Adipocyte (in vitro differentiated cells): ENCODE measurements at places on chromosomes 6 and 20.

DNA sequence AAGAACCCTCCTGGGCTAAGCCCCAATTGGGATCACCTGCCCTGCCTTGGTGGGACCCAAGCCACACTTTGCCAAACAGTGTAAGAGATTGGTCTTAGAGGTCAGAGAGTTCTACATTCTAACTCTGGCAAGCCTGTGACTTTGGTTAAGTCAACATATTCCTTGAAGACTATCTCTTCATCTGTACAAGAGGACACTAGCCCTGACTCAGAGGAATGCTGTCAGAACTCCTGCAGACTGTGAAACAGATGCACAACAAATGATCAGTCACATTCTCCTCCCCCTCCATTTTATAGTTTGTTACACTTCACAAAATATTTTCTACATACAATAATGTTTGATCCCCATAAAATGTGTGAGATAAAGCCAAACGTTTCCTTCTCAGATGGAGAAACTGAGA, 91.7 kb upstream of the EPB41L1 start:
- DNase-seq = peak; percentile 35

DNA sequence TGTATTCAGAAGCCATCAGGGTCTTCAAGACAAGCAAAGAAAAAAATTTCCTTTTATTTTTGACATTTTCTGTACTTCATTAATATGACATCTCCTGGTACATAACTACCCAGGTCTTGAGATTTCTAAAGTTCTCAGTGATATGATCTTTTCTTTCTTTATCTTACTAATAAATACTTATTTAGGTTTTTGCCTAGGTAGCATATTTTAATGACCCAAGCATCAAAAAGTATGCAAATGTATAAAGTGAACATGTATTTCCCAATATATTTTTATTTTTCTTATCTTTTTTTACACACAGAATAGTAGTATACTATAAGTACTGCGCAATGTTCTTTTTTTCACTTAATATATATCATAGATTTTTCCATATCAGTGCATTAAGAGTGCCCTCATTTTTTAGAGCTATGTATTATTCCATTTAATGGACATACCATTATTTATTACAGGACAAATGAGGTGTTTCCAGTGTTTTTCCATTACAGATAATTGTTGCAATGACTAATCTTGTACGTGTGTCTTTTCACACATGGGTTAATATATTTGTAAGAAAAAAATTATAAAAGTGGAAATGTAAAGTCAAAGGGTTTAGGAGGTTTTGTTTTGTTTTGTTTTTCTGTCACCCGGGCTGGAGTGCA, 107.0 kb downstream of the KCNQ5 start:
- no peak for DNase-seq

GRCh38 chr20:60630609-60631008, 621.5 kb upstream of the CDH4 start:
- DNase-seq = no peak

- DNase-seq = no peak
These were observed 68.7 kb upstream of the RNF24 start for GRCh38 chr20:4084096-4084495.

DNA sequence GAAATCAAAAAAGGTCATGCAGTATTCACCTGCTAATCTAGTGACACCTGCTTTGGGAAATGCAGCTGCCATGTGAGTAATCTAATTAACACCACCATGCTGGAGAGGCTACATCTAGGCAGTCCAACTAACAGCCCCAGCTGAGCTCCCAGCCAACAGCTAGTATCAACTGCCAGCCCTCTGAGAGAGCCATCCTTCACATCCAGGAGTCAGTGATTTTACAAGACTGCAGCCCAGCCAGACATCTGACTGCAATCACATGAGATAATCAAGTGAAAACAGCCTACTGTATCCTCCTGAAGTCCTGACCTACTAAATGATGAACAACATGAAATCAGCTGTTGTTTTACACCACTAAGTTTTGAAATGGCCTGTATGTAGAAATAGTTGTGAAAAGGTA, 298.4 kb downstream of the TRDN start:
- DNase-seq = no peak

DNA sequence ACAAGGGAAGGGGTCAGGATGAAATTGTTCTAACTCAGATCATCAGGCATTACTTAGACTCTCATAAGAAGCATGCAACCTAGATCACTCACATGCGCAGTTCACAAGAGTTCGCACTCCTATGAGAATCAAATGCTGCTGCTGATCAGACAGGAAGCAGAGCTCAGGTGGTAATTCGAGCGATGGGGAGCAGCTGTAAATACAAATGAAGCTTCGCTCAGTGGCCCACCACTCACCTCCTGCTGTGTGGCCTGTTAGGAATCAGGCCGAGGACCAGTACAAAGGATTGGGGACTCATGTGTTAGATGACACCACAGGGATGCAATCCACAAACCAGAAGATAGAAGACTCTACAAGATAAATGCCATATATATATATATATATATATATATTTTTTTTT, 31.5 kb upstream of the TOP1 start:
- no peak for DNase-seq

DNA sequence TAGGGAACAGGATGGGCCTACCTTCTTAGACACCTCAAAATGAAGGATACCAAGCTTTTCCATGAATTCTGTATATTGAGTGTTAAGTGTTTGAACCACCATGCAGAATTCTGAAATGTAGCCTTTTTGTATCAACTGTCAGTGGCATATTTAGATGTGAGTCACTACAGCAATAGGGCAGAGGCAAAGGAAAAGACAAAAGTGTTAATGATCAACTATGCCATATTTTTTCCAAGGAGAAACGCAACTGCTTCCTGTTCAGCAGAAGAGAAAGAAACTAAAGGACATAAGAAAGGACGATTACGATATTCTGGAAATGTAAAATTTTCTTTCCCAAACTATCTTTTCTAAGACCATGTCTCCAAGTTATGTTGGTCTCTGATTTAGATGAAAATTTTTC, 104.6 kb upstream of the RSPO3 start:
- no peak for DNase-seq

DNA sequence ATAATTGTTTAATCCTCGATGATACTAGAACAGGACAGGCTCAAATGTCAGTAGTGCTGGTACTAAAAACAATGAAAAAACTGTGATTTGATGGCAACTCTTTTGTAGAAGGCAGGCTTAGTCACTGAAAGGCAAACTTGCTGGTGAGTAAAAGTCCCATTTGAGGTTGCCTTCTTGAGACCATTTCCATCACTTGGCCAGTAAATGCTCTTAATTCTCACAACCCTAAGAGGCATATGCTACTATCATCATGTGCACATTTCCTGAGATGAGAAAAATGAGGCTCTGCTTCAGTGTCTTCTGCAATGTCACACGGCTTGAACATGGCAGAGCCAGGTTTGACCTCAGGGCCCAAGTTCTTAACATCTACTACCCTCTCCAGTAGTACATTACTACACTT, 9.9 kb downstream of the AKIRIN2 start:
- no peak for DNase-seq

DNA sequence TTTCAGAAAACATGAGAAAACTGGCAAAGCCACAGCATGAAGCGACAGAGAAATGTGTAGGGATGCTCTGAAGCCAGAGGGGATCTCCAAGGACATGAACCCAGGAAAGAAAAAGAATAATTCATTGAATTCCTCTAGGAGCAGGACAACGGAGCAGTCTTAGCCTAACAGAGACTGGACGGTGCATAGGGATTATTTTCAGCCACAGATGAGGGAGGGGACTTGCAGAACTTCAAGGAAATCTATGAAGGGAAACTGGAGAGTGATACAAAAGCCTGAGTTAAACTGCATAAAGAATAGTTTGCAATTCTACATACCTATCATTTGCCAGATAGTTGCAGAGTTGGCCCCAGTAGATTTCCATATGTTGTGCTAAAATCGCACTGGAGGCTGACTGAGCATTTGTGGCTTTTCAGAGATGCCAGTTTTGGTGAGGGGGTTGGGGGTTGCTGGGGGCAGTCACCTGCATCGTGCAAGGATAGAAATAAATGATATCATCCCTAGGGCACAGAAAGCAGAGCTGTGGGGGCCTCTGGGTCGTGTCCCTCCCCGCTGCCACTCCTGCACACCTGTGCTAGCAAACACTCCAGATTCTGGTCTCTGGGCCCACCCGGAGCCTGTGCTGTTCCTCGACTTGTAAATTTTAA, 443.2 kb upstream of the JARID2 start:
- no peak for DNase-seq

DNA sequence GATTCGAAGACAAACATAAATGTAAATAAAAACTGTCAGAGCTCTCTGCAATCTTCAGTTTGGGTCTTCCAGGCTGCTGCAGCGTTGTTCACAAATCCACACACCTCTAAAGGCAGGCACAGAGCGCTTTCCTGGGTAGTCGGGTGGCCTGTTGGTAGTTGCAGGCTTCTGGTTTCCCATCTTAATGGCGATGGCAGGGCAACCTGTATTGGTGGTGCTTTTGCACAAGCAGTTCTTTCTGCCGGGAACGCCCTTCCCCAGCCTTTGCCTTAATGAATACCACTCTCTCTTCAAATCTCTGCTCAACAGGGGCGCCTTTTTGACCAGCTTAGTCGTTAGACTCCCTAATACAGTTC, 723 bp upstream of the IFT52 start:
- DNase-seq = no peak

DNA sequence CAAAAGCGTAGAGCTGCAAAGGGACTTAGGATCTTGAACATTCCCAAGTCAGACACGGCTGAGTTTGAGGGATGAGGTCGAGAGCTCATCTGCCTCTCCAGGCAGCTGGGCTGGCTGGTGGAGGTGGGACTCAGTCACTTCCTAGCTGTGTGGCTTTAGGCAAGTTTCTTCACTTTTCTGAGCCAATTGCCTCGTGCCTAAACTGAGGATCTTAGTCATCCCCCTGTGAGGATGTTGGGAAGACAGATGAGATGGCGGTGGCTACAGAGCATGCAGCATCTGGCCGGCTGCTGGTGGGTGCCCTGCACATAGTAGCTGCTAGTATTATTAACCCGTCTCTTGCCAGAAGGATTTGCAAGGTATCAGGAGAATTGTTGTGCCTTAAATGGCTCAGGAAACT, 27.5 kb downstream of the TFAP2C start:
- no peak for DNase-seq

- DNase-seq = no peak
These were observed 422.7 kb downstream of the CD83 start for GRCh38 chr6:14540276-14540675.

GRCh38 chr20:51747182-51747911, 20.8 kb downstream of the ATP9A start:
- DNase-seq = no peak
